KG1 (cell line): ENCODE measurements at places on chromosomes 5 and 9.

DNA sequence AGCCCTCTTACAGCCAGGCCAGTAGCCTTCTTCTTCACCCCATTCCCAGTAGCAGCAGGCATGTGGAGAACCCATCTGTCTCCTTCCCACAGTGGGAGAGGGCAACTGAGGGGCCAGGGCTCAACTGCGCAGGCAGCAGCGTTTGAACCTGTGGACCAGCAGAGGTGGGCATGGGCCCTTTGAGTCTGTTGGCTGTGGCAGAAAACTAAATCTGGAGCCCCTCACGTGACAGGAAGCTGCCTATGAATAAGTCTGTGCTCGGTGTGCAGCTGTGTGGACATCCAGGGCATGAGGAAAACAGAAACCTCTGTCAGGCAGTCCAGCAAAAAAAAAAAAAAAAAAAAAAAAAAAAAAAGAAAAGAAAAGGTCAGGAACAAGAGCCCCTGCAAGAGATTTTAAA, 189.2 kb upstream of the NR3C1 start:
- DNase-seq = no peak

GRCh38 chr5:54090495-54091120, 219.8 kb downstream of the ARL15 start:
- no peak for DNase-seq

DNA sequence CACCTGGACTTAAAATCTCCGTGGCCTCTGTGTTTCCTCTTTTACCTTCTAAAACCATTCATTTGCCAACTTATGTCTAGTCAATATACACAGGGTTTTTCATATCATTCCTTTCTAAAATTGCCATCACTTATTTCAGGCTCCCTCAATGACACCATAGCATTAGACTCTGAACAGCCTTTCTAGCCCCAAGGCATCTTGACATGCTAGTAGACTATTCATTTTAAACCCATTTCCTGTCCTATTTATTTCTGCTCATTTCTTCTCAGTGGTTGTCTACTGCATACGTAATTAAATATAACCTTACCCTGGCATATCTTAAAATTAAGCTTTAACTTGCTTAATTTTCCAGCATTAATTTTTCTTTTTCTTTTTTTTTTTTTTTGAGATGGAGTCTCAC, 83.2 kb downstream of the PHAX start:
- no peak for DNase-seq

DNA sequence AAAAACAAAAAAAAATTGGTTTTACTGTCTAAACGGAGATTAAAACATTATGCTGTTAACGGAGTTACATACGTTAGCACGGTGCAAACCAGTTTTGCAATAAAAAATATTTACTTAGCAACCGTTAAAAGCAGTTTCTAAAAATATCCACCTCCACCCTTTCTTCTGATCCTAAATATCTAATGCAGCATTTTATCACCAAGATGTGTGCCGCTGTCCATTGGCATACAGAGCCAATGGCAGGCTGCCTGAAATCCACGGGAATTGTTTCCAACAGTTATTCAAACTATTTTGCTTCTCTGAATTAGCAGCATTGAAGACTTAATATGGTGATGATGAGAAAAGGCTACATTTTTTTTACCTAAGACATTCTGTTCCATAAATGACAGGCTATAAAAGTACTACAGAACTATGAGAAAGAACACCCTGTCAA, 61.6 kb downstream of the CSNK1A1 start:
- DNase-seq = no peak

GRCh38 chr5:110161162-110161561, 471.4 kb downstream of the MAN2A1 start:
- DNase-seq = no peak

- no peak for DNase-seq
These were observed 210.1 kb upstream of the TRIM32 start for GRCh38 chr9:116476935-116477381.

GRCh38 chr5:92401-93220, 643 bp downstream of the PLEKHG4B start:
- no peak for DNase-seq

GRCh38 chr5:149938791-149939358, 5.7 kb downstream of the PDE6A start:
- no peak for DNase-seq

- DNase-seq = no peak
These were observed 81.8 kb upstream of the FAM120A start for GRCh38 chr9:93369686-93370085.
